ENCODE measurements at places on chromosomes 2 and 18.

DNA sequence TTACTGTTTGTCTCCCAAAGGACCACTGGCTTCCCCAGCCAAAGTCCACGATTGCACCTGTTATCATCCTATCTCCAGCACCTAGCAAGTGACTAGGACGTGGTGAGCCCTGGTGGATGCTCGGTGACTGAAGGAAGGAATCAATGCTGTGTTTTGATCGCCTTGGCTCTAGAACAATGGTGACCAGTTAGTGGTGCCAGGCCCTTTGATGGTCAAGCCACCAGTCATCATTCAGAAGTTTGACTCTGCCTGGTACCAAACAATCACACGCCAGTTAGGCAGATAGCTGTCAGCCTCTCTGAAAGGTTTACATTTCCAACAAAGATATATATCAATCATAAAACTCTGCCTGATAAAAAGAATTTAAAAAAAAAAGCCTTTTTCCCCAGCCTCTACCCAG lies 244.1 kb downstream of the SH3BP4 start:
- peak; percentile 68 for DNase-seq

DNA sequence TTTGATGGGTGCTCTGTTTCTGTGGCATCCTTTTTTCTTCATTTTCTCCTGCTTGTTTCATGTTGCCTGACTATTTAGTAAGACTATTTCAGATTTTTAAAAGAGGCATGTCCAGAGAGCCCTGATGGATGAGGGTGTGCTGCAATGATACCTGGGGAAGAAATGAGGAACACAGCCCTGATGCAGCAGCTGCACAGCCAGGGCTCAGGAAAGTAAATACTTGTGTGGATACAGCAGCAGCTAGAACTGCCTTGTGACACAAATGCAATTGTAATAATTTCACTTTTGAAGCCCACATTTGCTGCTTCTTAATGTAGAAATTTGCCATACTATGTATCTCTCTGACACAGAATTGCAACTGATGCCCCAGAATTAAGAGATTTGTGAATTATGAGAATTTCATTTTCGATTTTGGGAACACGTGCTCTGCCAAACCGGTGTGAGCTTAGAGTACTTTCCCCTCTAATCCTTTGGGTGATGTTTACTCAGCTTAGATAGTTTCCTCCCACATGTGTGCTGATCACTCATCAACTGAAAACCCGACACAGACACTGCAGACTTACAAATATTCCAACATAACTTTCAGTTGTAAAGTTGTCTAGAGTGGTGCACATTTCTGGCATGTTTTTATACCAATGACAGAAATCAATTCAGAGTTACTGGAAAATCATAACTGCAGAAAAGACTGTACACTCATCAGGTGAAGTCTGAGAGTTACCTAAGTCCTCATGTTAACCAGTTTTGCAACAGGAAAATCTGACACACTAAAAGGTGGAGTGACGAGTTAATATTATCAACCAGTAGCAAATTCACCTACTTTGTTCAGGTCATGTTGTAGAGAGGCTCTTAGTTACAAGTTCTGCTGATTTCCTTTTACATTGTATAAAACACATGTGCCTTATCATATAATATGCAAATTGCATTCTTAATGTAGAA lies 383.4 kb downstream of the CBLN2 start:
- DNase-seq: no peak

- DNase-seq: no peak
Measured at GRCh38 chr2:161709428-161709827, 85.2 kb downstream of the SLC4A10 start.

GRCh38 chr2:53724536-53724935 lies 43.1 kb upstream of the CHAC2 start:
- no peak for DNase-seq

DNA sequence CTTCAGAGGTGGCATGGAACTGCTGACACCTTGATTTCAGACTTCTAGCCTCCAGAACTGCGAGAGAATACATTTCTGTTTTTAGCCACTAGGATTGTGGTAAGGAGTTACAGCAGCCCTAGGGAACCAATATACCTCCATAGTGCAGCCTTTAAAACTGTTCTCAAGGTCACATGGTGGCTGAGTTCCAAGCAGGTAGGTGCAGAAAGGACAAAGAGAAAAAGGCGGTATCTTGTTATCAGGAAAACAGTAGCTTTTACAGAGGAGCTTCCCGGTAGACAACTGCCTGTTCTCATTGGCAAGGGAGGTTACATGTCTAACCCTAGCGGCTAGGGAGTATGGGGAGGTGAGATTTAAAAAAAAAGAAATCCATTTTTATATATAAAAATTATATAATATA lies 96.2 kb upstream of the BCL2L11 start:
- DNase-seq: no peak

DNA sequence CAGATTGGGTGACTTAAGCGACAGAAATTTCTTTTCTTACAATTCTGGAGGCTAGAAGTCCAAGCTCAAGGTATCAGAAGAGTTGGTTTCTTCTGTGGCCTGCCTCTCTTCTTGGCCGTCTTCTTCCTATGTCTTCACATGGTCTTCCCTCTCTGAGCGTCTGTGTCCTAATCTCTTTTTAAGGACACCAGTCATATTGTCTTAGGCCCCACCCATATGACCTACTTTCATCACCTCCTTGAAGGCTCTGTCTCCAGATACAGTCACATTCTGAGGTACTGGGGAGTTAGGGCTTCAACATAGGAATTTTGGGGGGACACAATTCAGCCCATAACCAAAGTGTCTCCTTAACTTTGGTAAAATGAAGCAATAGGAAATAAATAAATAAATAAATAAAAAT lies 110.9 kb upstream of the EPC2 start:
- DNase-seq: no peak

DNA sequence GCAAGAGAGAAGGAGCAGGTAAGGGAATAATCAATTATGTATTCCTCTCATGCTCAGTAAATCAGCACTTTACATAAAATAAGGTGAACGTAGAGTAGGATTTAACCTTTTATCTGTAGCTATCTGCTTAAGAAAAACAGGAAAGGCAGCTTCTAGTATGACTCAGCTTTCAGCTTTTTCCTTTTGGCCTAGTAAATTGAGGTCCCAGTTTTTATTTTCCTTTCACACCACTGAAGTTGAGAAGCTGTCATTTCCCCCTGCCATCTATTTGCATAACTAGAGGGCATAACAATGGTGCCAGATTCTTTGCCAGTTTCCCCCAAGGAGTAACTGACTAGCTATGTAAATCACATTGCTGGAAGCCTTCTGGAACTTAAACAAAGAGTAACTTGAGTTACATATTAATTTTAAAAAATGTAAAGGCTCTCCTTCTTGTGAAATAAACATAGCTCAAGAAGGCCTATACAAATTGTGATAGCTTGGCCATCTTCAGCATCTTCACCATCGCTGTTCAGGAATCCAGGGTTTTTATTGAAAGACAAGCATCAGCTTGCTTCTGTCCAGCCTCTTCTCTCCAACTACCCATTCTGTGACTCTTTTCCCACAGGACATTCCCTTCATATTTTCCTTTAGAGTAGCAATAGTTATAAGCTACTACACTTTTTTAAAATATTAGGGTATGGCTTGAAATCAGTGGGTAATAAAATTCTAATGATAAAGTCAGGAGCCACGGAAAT lies 97.0 kb downstream of the KYNU start:
- DNase-seq: no peak

DNA sequence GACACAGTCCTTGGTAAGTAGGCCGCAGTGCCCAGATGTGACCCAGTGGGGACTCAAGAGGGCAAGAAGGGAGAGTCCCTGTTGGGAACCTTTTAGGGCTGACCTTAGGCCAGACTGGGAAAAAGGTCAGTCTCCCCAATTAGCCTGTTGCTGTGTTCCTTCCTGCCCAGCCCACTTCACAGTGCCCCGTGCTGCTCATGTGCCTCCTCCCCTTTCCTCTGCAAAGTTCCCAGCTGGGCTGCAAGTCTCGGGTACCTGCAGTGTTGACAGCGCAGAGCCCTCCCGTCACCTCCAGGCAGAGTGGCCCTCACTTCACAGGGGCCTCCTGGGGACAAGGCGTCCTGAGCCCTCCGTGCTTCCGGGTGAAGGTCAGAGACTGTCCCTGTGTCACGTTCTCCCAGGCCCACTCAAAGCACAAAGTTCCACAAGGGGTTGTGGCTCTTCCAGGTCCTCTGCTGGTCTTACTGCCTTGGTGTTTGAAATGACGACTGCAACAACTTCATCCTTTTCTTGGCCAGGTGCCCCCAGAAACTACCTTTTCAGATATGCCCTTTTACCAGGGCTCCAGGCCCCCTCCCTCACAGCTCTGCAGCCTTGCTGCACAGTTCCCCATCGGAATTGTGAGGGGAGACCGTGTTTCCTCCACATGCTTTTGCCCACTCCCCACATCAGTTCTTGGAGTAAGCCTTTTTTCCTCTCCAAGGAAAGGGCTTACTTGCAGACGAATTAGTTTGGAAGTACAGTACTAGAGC lies 225.8 kb downstream of the ALPK2 start:
- no peak for DNase-seq

DNA sequence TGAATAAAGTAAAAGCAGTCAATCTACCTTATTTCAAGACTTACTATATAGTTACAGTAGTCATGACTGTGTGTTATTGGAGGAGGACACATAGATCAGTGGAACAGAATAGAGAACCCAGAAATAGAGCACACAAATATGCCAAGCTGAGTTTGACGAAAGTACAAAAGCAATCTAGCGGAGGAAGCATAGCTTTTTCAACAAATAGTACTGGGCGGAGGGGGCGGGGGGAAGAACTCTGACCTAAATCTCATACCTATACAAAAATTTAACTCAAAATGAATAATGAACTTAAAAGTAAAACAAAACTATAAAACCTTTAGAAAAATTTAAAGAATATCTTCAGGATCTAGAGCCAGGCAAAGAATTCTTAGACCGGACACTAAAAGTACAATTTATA lies 139.1 kb downstream of the AGPS start:
- peak; percentile 32 for DNase-seq

DNA sequence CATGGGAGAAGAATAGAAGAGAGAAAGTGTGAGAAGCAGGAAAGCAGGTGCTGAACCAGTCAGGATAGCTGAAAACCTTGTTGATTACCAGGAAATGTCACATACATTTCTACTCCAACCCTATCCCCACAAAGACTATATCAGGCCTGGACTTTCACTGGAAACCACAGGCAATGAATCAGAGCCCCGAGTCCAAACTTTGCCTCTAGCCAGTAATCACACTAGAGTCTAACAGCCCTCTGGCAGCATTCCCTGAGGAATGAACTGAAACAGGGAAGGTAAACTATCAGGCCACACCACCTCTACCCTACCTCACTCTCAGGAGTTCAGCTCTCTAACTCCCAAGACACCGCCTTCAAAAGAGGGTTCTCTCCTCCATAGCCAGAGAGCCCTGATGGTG lies 18.7 kb upstream of the IHH start:
- DNase-seq: no peak

- no peak for DNase-seq
Measured at GRCh38 chr2:27006602-27007415, 26.0 kb upstream of the TMEM214 start.

GRCh38 chr2:230981704-230982103 lies 14.2 kb upstream of the SPATA3 start:
- no peak for DNase-seq

DNA sequence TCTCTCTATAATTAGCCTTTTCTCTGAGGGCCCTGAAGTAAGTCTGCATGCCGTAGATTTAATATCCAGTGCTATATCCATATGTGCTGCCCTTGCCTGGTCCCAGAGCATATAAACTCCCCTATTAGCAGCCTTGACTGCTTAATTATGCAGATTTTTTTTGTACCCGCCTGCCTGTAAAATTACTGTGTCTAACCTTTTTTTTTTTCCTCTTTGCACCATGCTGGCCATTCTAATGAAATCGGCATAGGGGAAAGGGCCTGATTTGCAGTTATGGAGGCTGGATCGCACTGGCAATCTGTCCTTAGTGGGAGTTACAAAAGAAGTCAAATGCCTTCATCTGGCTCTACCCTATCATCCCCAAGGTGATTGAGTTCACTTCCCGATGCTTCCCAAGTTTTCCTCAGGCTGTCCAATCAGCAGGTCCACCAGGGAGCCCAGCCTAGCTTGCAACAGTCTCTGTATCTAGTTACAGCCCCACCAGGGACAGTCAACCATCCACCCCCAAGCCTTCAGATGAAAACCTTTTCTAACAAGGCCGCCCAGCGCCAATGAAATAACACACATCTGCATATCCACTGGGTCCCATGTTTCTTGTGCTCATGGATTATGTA lies 239.0 kb downstream of the ZNF521 start:
- no peak for DNase-seq

- no peak for DNase-seq
Measured at GRCh38 chr2:19802086-19802841, 99.5 kb downstream of the TTC32 start.

DNA sequence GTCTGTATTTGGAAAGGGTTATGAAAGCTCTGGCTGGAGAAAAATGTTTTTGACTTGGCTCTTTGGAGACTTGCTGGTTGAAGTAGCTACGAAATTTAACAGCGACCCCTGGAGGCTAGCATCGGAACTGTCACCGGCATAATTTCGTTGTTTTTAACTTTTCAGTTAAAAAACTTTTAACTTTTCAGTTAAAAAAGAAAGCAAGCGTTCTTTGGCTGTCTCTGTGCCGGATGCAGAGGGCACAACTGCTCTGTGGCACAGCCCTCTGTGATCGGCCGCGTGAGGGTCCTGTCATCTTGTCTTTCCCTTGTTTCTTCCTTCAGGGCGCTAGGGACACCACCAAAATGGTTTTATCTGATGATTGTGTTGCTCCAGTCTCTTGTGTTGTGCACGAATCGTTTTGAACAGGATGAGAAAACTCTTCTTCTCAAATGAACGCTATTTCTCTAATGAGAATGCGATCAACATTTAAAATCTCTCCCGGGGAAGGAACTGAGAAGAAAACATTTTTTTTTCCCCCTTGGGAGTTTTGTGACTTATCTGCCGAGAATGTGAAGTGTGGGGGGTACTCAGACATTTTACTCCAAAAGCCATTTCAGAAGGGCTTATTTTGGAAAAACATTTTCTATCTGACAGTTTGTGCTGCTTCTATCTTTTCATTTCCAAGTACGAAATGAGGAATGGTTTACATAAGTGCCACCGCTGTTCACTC lies 57.1 kb downstream of the ADCYAP1 start:
- DNase-seq: no peak

DNA sequence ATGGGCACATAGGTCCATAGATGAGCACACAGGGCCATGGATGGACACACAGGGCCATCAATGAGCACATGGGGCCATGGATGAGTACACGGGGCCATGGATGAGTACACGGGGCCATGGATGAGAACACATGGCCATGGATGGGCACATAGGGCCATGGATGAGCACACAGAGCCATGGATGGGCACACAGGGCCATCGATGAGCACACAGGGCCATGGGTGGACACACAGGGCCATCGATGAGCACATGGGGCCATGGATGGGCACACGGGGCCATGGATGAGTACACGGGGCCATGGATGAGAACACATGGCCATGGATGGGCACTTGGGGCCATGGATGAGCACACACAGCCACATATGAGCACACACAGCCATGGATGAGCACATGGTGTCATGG lies 192.6 kb upstream of the HDAC4 start:
- DNase-seq: no peak

GRCh38 chr2:76813084-76813483 lies 709.1 kb downstream of the LRRTM4 start:
- no peak for DNase-seq

DNA sequence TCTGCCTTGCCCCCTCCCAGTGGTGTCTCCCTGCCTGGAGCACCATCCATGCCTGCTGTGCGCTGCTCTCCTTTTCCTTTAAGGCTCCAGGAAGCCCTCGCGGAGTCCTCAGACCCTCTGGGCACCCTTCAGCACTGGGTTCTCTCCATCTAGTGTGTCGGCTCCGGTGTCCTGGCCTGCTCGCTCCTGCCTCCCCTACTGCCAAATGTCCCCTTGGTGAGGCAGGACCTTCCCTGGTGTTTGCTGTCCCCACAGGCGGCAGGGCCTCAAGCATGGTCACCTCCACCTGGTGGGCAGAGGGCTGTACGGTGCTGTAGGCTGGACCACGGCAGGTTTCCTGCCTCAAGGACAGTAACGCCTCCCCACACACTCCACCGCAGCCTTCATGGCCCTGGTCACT lies 90.2 kb downstream of the DGKD start:
- no peak for DNase-seq
